Natural killer cell treated with Interleukin-12 subunit alpha and Interleukin-12 subunit beta and Interleukin-15 and Interleukin-18, amount 100 ng/mL, for 72 hours (primary cell): ENCODE measurements at places on chromosomes 1 and 21. TPM values are rescaled to one million over a fixed set of nuclear protein-coding genes. Genes with fewer than 3 reads are reported as not detected.

- H3K27ac ChIP-seq = peak overlapping the region; percentile 0
- H3K4me1 ChIP-seq = peaks cover 12% of the 10 kb centered on the region
- DNase-seq = no peak
- no peaks in the 10 kb centered on the region for H3K27me3 ChIP-seq
- H3K4me3 ChIP-seq = no peak overlapping the region
- peaks cover 14% of the 10 kb centered on the region for H3K36me3 ChIP-seq
Observed at GRCh38 chr1:28045777-28046176, 42.6 kb downstream of the EYA3 start.

OPRD1 gene
- not detected for total RNA-seq

DNA sequence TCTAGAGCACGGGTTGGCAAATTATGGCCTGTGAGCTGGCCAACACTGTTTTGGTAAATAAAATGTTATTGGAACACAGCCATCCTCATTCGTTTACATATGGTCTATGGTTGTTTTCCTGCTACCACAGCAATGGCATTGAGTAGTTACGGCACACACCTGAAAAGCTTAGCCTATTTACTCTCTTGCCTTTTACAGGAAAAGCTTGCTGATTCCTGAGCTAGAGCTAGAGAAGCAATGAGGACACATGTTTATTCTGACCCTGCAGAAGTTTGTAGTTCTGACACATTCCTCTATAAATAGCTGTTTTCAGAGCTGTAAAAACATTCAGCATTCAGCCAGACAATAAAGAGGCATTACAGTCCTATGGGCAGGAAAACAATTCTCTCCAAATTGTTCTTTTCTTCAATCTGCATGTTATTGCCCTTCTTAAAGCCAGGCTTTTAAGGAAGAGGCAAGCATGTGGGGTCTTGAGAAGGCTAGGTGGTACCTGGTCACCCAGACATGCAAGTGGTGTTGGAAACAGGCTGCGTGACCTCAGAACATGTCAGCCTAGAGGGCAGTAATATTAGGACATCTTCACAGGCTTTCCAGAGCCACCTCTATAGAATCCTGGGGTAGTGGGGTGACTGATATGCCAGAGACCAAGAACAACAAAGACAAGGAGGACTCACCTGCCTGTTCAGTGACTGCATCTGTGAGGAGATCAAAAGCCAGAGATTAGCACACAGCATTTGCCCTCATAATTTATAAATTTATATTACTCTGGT is 1.6 kb downstream of the FCRL2 start:
- H3K4me1 ChIP-seq = peaks cover 32% of the 10 kb centered on the region
- no peak overlapping the region for H3K27ac ChIP-seq
- no peak for DNase-seq
- H3K27me3 ChIP-seq = no peaks in the 10 kb centered on the region
- H3K4me3 ChIP-seq = no peak overlapping the region

TRPM2 gene
- 14.7 TPM for total RNA-seq

DNA sequence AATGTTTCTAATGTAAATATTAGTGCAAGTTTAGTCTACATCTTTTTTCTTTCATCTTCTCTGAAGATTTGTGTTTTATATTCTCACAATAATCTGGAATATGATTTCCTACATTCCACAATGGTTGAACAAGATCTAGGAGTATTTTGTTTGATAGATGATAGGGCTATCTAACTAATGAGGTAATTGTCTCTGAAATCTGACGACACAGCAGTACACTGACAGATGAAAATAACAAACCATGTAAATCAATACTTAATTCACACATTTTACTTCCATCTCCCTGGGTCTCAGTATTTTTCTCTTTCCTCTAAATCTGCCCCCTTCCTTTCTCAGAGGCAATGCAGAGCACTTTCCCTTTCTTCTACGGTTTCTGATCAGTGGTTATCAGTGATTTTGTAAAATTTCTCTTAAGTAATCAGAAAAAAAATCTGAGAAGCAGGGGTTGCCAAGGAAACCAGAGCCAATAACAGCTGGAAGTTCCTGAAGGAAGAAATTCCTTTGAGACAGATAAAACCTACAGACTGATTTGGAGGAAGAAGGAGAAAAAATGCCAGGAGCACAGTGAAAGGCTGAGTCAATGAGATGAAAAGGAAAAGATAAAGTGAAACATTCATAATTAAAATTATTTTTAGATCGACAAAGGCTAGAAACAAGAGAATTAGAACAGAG is 7.3 kb upstream of the ANKRD13C start:
- H3K27ac ChIP-seq = no peak overlapping the region
- no peaks in the 10 kb centered on the region for H3K27me3 ChIP-seq
- no peak for DNase-seq
- peaks cover 1% of the 10 kb centered on the region for H3K4me1 ChIP-seq
- no peaks in the 10 kb centered on the region for H3K36me3 ChIP-seq
- H3K4me3 ChIP-seq = no peak overlapping the region

GRCh38 chr1:230102472-230102871 is 35.4 kb downstream of the GALNT2 start:
- no peaks in the 10 kb centered on the region for H3K36me3 ChIP-seq
- H3K4me3 ChIP-seq = peak overlapping the region; percentile 30
- H3K4me1 ChIP-seq = peaks cover 61% of the 10 kb centered on the region
- no peak overlapping the region for H3K27ac ChIP-seq
- DNase-seq = no peak
- H3K27me3 ChIP-seq = no peaks in the 10 kb centered on the region

DNA sequence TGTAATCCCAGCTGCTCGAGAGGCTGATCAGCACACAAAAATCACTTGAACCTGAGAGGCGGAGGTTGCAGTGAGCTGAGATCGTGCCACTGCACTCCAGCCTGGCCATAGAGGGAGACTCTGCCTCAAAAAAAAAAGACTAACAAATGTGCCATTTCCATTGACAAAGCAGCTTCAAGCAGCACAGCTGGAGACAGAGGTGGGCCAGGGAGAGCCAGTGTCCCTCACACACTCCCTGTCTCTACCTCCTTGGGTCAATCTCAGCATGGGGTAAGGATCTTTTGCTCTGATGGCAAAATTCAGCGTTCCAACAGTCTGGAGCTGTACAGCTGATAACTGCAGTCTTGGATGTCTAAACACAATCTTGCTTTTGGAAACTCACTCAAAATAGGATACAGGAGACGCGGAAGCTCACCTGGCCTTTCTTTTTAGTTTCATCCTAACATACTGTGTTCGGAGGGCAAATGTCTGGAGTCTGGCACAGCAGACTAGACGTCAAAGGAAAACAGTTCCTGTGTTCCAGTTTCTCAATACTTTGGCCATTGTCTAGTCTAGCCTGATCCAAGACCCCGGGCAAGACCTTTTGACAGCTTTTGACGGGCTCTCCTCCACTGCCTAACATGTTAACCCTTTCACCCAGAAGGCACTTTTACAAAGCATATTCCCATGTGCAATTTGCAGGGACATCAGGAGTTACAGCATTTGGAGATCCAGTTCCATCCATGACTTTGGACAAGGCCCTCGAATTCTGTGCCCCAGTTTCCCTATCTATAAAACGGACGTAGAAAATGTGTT is 2.9 kb downstream of the RCC2 start:
- DNase-seq = no peak
- H3K36me3 ChIP-seq = no peaks in the 10 kb centered on the region
- H3K4me3 ChIP-seq = peak overlapping the region; percentile 77
- H3K27me3 ChIP-seq = no peaks in the 10 kb centered on the region
- H3K4me1 ChIP-seq = peaks cover 33% of the 10 kb centered on the region
- H3K27ac ChIP-seq = peak overlapping the region; percentile 37

GRCh38 chr21:44815225-44815624 is 2.6 kb downstream of the SUMO3 start:
- peaks cover 5% of the 10 kb centered on the region for H3K36me3 ChIP-seq
- DNase-seq = no peak
- H3K4me3 ChIP-seq = no peak overlapping the region

DNA sequence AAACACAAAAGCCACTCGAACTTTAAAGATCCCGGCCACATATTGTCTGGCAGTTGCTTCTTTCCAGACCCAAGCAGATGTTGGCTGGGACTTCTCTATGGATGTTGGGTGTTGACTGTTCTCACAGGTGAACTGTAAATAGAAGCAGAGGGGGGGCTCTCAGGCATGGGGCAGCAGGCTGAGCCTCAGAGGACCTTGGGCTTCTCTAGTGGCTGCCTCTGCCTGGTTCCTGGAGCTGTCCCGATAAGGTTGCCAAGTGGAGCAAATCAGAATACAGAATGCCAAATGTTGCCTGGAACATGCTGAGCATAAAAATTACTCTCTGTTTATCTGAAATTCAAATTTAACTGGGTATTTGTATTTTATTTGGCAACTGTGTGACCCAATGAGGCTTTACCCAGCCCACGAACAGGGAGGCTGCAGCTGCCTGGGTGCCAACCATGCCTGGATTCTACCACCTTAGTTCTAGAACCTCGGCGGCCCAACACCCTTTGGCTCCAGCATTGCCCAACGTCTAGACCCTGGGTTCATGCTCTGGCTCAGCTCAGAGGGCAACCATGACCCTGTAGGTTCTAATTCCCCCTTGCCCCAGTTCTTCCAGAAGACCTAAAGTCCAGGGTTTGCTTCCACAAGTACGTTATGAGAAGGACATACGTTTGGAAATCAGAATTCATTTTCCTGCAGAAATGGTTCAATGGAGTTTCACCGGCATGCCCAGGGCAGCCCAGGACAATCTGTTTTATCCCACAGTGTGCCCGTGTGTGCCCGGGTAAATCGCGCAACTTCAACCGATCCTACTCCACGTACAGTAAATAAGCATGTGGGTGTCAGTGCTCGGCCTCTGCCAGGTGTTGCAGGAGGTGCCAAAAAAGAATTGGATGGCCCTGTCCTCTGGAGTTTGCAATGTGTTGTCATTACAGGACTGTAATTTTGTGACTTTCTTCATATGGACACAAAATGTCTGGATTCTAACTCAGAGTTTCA is 5.4 kb upstream of the SLC45A1 start:
- no peak overlapping the region for H3K27ac ChIP-seq
- no peak overlapping the region for H3K4me3 ChIP-seq
- H3K4me1 ChIP-seq = peaks cover 5% of the 10 kb centered on the region
- no peak for DNase-seq
- peaks cover 25% of the 10 kb centered on the region for H3K27me3 ChIP-seq
- H3K36me3 ChIP-seq = no peaks in the 10 kb centered on the region

DNA sequence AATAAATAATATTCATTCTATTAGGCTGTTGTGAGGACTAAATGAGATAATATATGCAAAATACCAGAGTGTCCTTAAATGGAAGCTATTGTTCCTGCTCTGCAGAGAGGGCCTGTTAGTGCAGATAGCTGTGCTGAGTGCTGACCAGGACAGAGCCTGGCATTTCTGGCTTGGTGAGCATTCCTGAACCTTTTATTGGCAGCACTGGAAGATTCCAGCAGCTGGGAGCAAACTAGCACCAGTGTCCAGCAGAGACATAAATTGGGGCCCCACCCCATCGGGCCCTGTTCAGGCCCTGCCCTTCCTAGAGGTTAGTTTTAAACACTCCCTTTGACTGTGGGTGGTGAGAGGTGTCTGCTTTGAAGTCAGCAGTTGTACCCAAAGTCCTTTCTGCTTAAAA is 85.9 kb upstream of the GADD45A start:
- peaks cover 18% of the 10 kb centered on the region for H3K27me3 ChIP-seq
- H3K4me3 ChIP-seq = no peak overlapping the region
- H3K4me1 ChIP-seq = no peaks in the 10 kb centered on the region
- H3K36me3 ChIP-seq = no peaks in the 10 kb centered on the region
- no peak overlapping the region for H3K27ac ChIP-seq
- DNase-seq = no peak

DNA sequence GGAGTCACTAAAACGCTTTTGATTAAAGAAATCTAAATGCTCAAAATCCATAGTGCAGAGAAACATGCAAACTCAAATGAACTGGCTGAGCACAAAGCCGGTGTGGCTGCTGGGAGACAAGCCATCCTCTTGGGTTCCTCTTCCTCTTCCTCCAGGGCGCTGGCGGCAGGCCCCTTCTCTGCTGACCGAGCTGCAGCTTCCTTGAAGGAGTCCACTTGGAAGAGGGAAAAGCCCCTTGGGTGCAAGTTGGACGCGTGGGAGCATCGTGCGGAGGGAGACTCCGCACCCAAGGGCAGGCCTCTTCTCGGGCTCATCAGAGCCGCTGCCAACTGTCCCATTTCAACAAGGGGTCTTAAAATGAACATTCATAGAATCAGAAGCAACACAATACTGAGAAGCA is 7.9 kb downstream of the CCNL2 start:
- H3K4me1 ChIP-seq = peaks cover 19% of the 10 kb centered on the region
- no peak for DNase-seq
- H3K36me3 ChIP-seq = peaks cover 47% of the 10 kb centered on the region
- H3K27ac ChIP-seq = no peak overlapping the region
- no peaks in the 10 kb centered on the region for H3K27me3 ChIP-seq

DNA sequence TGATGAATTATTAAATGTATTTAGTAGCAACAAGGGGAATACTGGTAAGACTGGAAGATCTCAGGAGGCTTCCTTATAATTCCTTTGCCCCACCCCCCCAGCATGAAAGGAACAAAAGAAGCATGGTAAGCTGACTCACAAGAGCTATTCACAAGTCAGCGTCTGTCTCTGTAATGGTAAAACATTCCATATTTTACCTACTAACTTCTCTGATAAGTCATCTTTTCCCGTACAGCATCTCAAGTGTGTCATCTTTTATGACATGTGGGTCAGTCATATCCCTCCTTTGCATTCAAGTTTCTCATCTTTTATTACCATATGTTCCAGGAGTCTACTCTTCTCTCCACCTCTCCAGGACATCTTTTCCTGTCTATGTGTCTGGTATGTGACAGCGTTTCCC is 241.3 kb downstream of the PLA2G4A start:
- H3K36me3 ChIP-seq = peaks cover 7% of the 10 kb centered on the region
- H3K27me3 ChIP-seq = no peaks in the 10 kb centered on the region
- H3K4me3 ChIP-seq = no peak overlapping the region
- no peak for DNase-seq

GRCh38 chr1:57327946-57328345 is 95.9 kb downstream of the DAB1 start:
- peaks cover 3% of the 10 kb centered on the region for H3K27me3 ChIP-seq
- no peak overlapping the region for H3K27ac ChIP-seq
- no peaks in the 10 kb centered on the region for H3K36me3 ChIP-seq

- DNase-seq = no peak
- no peak overlapping the region for H3K4me3 ChIP-seq
- H3K4me1 ChIP-seq = peaks cover 14% of the 10 kb centered on the region
- H3K36me3 ChIP-seq = no peaks in the 10 kb centered on the region
- no peak overlapping the region for H3K27ac ChIP-seq
Observed at GRCh38 chr1:32890516-32891240, 4.4 kb downstream of the HPCA start.

DNA sequence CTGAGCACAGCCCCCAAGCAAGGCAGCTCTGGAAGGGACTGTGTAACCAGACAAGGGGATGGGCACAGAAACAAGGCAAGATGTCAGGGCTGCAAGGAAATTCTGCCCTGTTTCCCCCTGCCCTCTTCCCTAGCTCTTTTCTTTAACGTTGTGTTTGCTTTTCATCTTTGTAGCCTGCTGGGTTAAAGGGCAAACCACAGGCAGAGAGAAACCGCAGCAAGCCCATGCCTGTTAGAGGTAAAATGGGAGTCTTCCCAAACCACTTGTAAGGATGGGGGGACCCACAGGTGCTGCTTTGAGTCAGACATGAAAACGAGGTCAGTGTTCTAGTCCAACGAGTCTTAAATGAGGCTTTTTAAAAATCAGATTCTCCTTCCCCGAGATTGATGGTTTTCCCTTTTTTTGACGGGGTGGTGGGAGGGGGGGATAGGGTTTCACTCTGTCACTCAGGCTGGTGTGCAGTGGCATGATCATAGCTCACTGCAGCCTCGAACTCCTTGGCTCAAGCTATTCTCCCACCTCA is 13.3 kb downstream of the TGFBR3 start:
- no peaks in the 10 kb centered on the region for H3K27me3 ChIP-seq
- peaks cover 68% of the 10 kb centered on the region for H3K4me1 ChIP-seq
- peak overlapping the region; percentile 73 for H3K4me3 ChIP-seq

- no peaks in the 10 kb centered on the region for H3K36me3 ChIP-seq
- peaks cover 55% of the 10 kb centered on the region for H3K27me3 ChIP-seq
- no peak overlapping the region for H3K4me3 ChIP-seq
Observed at GRCh38 chr1:26148887-26149286, 10.0 kb upstream of the FAM110D start.
